ENCODE measurements at places on chromosomes 1 and 21.

GRCh38 chr1:29523136-29523535 is 286.8 kb downstream of the PTPRU start:
- no peak for DNase-seq

- DNase-seq = no peak
These were observed 47.1 kb upstream of the RPL11 start for GRCh38 chr1:23644555-23644866.

DNA sequence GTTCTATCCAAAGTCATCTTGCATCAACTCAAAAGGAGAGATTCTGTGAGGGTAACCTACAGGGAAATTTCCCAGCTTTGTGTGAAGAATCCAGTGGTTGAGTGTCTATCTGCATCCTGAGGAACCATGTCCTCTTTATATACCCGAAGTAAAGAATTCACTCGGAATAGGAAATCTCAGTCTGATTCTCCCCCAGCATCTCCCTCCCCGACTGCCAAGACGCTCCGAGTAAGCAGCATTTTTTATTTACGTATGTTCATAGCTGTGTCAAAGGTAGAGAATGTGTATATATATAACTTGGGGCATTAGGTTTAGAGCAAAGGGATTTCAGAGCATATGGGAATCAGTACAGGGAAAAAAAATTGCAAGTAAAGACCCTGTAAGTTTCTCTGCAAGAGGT is 170.2 kb downstream of the SYT2 start:
- no peak for DNase-seq

DNA sequence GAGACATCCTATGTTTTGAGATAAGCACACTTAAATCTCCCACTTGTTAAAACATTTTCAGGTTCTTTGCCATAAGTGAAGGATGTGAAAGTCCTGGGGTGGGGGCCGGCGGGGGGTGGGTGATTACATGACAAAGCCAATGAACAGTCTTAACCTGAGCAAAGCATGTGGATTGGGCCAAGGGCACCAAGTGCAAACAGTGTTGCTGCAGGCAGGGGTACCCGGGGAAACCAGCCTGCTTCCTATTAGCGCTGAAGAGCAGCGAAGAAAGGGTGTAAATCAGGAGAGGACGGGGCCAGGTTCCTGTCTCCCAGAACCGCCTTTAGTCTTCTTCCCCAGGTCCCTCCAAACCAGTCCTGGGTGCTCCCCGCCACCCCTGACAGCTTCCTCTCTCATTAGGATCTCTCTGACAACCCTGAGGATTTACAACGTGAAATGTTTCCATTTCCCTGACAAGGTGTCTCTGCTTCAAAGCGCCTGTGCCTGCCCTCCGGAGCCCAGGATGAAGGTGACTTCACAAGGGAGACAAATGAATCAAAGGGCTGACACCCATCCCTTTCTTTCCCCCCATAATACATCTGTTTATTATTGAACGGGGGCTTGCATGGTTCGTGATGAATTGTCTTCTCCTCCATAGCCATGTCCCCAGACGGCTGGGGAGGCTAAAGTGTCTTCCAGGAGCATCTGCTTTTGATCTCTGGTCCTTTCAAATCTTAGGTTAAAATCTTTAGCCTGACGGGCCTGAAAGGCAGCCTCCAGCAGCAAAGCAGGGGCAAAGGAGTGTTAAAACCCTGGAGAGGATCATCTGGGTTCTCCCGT is 109.5 kb downstream of the TRABD2B start:
- no peak for DNase-seq

GRCh38 chr1:154348429-154349076 is 23.2 kb downstream of the ATP8B2 start:
- no peak for DNase-seq

- DNase-seq = peak; percentile 72
These were observed 28.2 kb downstream of the NAV1 start for GRCh38 chr1:201566933-201567801.
